ENCODE measurements at places on chromosomes 11 and 22.

DNA sequence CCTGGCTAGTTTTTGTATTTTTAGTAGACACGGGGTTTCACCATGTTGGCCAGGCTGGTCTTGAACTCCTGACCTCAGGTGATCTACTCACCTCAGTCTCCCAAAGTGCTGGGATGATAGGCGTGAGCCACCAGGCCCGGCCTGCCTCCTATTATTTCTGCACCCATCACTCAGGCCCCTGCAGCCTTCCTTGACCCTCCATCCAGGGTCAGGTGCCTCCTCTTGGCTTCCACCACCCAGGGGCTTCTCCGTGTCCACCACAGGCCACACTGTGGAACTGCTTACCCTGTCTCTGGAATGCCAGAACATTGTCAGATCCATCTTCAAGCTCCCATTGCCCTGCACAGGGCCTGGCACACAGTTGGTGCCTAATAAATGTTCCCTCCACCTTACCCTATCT, 75.4 kb upstream of the RTL6 start:
- DNase-seq = peak; percentile 21

DNA sequence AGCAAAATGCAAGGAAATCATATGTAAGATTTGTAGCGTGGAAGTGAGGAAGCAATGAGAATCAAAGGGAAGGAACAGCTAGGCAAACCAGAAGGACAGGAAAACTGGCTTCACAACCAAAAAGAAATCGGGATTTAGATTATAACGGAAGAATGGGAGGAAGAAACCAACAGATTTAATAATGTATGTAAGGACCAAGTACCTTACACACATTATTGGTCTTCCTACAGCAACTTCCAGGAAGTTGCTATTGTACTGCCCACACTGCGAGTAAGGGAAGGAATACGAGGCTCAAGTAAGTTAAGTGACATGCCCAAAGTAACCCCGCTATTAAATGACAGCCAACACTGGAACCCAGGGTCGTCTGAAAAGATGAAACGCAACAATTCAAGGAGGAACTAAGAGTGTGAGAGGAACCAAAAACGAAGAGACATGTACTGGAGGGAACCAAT, 473 bp downstream of the TXN2 start:
- DNase-seq = no peak

DNA sequence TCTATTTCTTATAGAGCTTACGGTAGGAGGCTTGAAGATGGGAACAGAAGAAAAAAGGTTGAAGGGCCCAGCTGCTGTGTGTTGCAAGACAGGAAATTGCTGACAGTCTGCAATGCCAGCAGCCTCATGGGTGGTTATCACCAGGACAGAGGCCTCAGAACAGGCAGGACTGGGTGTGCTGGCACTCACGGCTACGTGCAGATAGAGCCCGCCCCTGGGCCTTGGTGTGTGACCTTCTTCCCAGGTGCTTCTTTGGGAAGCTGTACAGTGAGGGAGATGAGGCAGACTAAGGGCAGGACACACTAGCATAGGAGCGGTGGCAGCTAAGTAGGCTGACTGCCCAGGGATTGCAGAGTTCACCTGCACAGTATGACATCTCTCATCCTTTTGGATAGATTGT, 12.6 kb downstream of the PRAME start:
- no peak for DNase-seq

GRCh38 chr11:3010521-3011275, 18.6 kb upstream of the NAP1L4 start:
- DNase-seq = no peak

DNA sequence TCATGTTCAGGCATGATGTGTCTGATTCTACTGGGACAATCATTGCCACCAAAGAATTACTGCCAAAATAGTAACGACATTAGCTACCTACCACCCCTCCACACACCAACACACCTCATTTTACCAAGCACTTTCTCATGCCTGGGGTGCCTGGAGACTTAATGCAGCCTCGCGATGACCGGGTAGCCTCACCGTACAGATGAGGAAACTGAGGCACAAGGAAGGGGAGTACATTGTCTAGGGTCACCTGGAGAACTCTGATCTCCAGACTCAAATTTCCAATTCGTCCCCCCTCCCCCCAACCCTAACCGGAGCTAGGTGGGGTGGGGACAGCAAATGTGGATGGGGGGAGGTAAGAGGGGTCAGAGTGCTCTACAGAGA, 2.7 kb upstream of the RTN4RL2 start:
- DNase-seq = no peak

GRCh38 chr11:116224154-116224888, 548.5 kb downstream of the BUD13 start:
- DNase-seq = no peak

GRCh38 chr11:131544591-131544990, 174.2 kb downstream of the NTM start:
- DNase-seq = no peak

GRCh38 chr11:46222490-46223251, 54.8 kb upstream of the CREB3L1 start:
- no peak for DNase-seq

DNA sequence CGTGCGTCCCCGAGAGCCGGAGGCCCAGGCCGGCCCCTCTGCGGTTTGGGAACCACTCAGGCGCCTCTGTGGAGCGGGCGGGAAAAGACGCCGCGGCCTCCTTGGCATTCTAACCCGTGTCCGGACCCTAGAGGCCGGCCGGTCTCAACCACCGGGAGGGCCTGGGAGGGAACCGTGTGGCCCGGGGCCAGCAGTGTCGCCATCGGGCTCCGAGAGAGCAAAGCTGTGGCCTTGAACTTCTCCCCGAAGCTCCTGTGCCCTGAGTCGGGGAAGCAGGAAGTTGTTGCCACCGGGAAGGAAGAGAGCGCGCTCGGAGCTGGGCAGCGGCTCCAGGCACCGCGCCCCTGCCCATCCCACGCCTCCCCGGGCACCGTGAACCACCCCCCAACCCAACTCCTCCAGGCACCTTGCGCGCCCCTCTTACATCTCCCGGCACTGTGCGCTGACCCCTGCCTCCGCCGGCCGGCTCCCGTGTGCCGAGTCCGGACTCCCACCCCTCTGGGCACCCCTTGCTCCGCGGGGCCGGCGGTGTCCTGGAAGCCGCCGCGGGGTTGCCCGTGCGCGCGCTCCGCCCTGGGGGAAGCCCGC, 80.0 kb upstream of the PPARA start:
- peak; percentile 66 for DNase-seq

- no peak for DNase-seq
Measured at GRCh38 chr11:132106096-132106982, 735.9 kb downstream of the NTM start.
